ENCODE measurements at places on chromosomes 1 and 21.

GRCh38 chr1:174626031-174627025 is 178.6 kb downstream of the GPR52 start:
- DNase-seq: no peak

DNA sequence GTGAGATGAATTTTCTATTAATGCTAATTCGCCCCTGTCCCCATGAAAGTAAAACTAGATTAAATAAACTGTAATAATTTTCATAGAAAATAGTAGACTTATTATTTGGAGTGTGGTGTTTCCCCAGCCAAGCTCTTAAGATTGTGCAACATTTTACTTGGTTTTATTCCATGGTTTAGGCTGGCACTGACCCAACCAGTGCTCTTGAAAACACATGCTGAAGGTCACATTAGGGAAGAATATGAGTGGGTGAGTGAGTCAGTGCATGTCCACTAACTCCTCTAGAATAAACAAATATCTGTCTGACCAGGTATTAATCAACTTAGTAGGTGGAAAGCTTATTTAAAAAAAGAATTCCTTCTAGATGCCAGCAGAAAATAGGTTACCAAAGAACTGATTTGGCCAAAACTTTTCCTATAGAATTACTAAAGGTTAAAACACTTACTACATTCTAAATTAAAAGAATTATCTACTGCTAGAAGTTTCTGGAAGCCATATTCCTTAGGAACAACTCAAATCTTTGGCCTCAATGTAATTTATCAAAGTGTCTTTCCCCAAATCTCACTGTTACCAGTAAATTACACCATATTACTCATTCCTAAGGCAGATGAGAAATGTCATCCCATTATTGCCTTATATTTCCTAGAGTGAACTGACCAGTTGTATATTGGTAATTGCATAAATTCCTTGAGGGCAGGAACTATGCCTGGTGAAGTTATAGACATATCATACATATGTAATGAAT is 89.7 kb upstream of the RGS1 start:
- no peak for DNase-seq

GRCh38 chr1:156706657-156707416 is 1.5 kb upstream of the CRABP2 start:
- DNase-seq: no peak

DNA sequence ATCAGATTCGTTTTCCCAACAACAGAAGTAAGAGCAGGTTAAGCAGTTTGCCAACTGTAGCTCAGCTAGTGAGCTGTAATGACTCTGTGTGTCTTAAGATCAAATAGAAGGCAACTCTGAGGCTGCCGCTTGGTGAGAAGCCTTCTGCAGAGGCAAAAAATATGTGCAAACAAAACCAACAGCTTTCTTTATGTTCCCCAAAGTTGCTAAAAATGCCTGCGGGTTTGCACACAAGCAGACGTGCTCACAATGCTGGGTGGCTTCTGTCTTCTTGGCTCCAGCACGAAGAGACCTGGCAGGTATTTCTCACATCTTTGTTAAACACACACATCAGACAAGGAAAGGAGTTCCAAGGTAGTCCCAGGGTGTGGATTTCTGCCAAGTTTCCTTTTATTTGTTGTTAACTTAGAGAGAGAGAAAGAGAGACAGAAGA is 158.9 kb upstream of the JUN start:
- no peak for DNase-seq

- no peak for DNase-seq
Measured at GRCh38 chr1:182783068-182783467, 6.5 kb upstream of the NPL start.

- no peak for DNase-seq
Measured at GRCh38 chr1:152752225-152752624, 5.6 kb upstream of the KPRP start.

GRCh38 chr1:206655471-206655882 is 20.1 kb downstream of the DYRK3 start:
- no peak for DNase-seq

DNA sequence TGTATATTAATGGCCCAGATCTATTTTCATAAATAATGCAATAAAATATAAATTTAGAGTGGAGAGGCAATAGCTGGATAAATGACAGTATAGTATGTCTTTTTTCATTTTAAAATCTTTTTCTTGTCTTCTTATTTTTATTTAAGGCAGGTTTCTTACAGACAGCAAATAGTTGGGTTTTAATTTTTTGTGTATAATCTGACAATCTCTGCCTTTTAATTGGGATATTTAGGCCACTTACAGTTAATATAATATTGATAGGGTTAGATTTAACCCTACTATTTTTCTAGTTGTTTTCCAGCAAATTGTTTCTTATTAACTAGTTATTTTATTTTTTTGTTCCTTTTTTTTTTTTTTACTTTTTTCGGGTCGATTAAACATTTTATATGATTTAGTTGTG is 23.3 kb upstream of the KCTD3 start:
- no peak for DNase-seq

- no peak for DNase-seq
Measured at GRCh38 chr1:54172614-54173599, 20.1 kb upstream of the CDCP2 start.

DNA sequence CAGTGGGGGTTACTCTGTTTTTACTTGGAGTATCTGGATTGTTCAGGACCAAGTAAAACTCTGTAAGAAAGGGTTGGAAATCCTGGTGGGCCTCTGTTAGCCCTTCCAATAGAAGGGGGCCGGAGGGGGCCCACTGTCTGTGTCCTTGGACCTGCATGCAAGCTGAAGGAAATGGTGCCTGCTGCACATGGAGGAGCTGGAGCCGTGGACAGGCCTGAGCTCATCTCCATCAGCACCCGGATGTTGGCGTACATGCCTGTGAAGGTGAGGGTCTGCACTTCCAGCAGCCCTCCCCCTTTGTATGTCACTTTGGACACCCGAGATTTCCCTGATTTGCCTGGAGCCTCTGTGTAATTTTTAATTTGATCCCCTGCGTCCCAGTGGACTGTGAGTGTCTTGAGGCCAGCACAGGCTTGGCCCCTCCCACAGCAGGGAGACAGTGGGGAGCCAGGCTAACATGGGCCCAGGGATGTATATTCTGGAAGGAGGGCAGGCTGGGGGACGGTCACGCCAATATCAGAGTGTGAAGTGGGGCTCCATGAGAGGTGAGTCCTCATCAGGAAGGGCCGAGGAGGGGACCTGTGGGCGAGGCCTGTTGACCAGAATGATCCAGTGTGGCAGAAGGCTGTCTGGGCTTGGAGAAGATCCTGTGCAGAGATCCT is 16.8 kb downstream of the GALNT2 start:
- DNase-seq: no peak

- DNase-seq: no peak
Measured at GRCh38 chr1:70980361-70980760, 67.3 kb downstream of the PTGER3 start.

- DNase-seq: no peak
Measured at GRCh38 chr1:8914466-8914865, 31.2 kb upstream of the CA6 start.

DNA sequence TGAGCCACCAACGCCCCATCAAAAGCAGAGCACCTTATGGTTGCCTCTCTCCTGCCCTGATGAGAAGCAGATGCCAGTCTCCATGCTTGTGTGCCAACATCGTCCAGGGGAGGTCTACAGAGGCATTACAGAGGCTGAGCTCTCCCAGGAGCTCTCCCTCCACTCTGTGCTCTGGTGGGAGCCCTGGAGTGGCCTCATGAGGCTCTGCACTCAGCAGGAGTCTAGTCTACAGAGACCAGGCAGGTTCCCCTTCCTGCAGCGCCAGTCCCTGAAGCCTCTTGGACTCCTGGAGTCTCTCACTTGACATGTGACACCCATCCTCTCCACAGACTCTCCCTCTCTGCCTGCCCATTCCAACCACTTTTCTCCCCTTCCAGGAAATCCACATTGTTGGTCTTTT is 3.4 kb downstream of the DCST1 start:
- no peak for DNase-seq

GRCh38 chr1:40394491-40395172 is 21.1 kb downstream of the SMAP2 start:
- no peak for DNase-seq

DNA sequence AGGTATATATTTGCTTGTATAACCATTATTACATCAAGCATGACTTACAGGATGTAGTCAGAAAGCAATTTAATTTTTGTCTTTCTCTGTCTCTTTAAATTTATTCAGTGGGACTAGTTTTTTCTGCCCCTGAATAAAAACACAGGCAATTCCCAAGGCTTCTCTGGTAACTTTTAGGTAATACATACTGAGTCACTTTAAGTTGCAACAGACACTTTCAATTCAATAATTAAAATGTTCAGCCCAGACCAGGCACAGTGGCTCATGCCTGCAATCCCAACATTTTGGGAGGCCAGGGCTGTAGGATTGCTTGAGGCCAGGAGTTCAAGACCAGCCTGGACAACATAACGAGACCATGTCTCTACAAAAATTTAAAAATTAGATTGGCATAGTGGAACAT is 12.3 kb downstream of the SLC44A3 start:
- no peak for DNase-seq

- DNase-seq: no peak
Measured at GRCh38 chr1:231803353-231803752, 176.8 kb downstream of the DISC1 start.

DNA sequence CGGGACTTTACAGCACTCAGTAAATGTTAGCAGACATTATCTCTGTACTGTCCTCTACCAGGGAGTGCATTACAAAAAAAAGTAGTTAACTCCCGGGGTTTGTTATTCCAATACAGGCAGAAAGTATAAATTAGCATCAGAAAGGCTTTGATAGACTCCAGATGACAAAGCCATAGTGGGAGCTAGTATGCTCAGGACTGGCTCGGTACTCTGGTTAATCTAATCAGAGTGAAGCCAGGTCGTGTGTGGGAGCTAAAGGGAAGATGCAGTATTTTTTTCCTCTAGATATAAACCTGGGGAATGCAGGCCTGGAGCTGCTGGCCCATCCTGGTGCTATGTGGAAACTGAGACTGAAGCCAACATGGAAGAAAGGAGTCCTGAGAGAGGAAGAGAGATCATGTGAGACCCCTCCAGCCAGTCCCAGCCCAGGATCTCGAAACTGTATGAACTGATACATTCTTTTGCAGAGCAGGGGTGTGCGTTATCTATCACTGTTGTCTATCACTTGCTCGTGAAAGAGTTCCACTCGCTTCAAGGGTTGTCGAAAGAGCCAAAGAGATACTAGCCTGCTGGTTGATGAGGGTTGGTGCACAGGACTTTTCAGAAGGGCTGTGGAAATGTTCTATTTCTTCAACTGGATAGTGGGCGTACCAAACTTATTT is 125.8 kb downstream of the PLPP3 start:
- DNase-seq: no peak

GRCh38 chr1:206803221-206803730 is 31.0 kb upstream of the IL10 start:
- DNase-seq: peak; percentile 34

DNA sequence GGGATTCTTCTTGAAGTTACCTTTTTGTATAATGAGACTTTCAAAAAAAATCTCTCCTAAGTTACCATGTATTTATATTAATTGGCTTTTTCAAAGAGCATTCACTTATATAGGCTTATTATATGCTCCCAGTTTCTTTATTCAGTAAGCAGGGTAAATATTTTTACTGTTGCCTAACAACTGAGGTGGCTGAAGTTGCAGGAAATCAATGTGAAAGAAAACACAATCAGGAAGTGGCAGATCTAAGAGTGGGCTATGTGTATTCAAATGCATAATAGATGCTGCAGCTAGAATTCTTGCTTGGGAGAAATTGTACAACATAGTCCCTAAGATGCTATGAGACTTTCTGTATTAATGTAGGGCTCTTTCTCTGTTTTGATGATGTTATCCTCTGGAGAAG is 606.9 kb downstream of the NUF2 start:
- no peak for DNase-seq

DNA sequence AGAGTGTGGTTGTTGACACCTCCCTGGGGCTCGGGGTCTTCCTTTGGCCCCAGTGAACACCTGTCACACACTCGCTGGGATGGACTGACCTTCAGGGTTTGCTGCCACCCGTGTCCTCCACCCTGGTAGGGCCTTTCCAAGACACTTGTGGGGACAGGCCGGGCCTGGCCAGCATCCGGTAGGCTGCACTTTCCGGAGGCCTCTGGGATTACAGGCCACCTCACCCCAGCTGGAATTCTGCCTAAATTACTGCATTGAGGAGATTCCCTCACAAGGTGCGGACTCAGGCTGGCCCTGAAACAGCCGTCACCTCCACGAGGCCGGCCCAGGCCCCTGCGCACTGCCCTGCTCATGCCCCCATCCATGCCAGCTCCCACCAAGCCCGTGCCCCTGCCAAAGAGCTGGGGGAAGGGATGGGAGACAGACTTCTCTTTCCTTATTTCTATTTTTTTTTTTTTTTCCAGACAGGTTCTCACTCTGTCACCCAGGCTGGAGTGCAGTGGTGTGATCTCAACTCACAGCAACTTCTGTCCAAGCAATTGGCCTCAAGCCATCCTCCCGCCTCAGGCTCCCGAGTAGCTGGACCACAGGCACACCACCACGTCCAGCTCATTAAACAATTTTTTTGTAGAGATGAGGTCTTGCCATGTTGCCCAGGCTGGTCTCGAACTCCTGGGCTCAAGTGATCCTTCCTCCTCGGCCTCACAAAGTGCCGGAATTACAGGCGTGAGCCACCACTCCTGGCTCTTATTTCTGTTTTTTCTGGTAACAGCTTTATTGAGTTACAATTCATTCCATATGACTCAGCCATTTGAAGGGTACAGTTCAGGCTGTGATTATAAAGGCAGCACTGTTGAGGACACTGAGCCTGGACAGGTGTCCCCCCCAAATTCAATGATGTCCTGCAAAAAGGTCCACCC is 11.3 kb downstream of the CSTB start:
- DNase-seq: no peak

GRCh38 chr21:15206514-15206913 is 141.7 kb upstream of the NRIP1 start:
- DNase-seq: no peak
